Camera-type eye (tissue), 1 donor: ENCODE measurements at places on chromosomes 6 and 20. TPM values are rescaled to one million over a fixed set of nuclear protein-coding genes. Genes with fewer than 3 reads are reported as not detected.

Gene DHX35
- total RNA-seq: 22.5 TPM

Gene TMEM244
- 40.6 TPM for total RNA-seq

Gene TREM2
- 0.38 TPM for total RNA-seq

Gene ZBP1
- not detected for total RNA-seq

Gene POPDC3
- total RNA-seq: 5.4 TPM

Gene SNAI1
- 0.22 TPM for total RNA-seq

Gene MAP1LC3A
- 43.0 TPM for total RNA-seq

Gene ERVFRD-1
- total RNA-seq: not detected

Gene RAB44
- total RNA-seq: 0.33 TPM

Gene PCK1
- total RNA-seq: 2.4 TPM

Gene OR2H1
- not detected for total RNA-seq

Gene MAP3K5
- 12.9 TPM for total RNA-seq

Gene JPH2
- 14.8 TPM for total RNA-seq

Gene USP49
- 21.3 TPM for total RNA-seq

Gene CEP250
- total RNA-seq: 50.9 TPM

Gene CEP85L
- 44.8 TPM for total RNA-seq

Gene ANKRD6
- 32.1 TPM for total RNA-seq

Gene RPP40
- total RNA-seq: 5.8 TPM

Gene DEFB132
- total RNA-seq: not detected

Gene LINC00237
- 2.1 TPM for total RNA-seq

Gene TUBB2A
- 209 TPM for total RNA-seq

Gene FOXA2
- total RNA-seq: not detected

Gene CALHM5
- total RNA-seq: 3.4 TPM

Gene RNF39
- total RNA-seq: 0.22 TPM

Gene SPATA25
- 7.6 TPM for total RNA-seq

Gene ACSS1
- total RNA-seq: 30.0 TPM

Gene PKIB
- 19.4 TPM for total RNA-seq

Gene HDAC2
- 172 TPM for total RNA-seq

Gene KHDC1L
- 1.0 TPM for total RNA-seq

Gene IL17A
- total RNA-seq: not detected

Gene LPIN3
- total RNA-seq: 5.7 TPM

Gene SMIM29
- 13.6 TPM for total RNA-seq

Gene TBX18
- 38.1 TPM for total RNA-seq

Gene CEBPB
- 9.1 TPM for total RNA-seq

Gene SLC17A1
- total RNA-seq: not detected

Gene SRMS
- not detected for total RNA-seq

Gene SRXN1
- total RNA-seq: 17.9 TPM

Gene TEAD3
- 11.1 TPM for total RNA-seq

Gene LY6G6D
- not detected for total RNA-seq

Gene TRERF1
- 9.6 TPM for total RNA-seq

Gene F13A1
- total RNA-seq: 45.1 TPM

Gene PXDC1
- 22.0 TPM for total RNA-seq

Gene PBOV1
- not detected for total RNA-seq

Gene HLA-E
- 137 TPM for total RNA-seq

Gene LSM2
- total RNA-seq: 21.4 TPM
